Stimulated activated CD4-positive, alpha-beta T cell treated with anti-CD3 and anti-CD28 coated beads, Interleukin-2, amount 100 ng/mL, for 24 hours (primary cell): ENCODE measurements at places on chromosomes 6 and 20.

DNA sequence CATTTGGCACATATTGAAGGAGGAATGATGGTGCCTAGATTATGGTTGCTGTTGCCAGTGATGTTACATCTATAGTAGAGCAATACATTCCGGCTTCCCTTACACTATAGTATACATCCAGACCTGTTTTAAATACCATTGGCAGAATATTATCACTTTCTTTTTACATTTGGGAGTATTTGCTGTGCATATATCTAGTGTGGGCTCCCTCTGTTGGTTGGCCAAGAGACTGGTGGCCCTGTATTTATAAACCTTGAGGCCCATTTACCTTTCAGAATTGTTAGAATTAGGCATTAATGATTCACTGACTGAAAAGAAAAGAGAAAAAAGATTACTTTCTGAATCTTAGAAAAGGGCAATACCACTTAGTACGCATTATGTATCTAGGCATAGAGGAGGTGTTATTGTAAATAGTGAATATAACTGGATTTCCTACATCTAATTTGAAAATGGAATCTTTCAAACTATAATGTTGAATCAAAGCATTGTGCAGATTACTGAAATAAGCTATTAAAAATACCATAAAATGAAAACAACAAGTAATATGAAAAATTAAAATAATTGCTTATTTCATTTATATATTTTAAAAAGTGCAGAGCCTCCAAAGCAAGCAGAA is 628.8 kb upstream of the MAN1A1 start:
- no peak for DNase-seq

DNA sequence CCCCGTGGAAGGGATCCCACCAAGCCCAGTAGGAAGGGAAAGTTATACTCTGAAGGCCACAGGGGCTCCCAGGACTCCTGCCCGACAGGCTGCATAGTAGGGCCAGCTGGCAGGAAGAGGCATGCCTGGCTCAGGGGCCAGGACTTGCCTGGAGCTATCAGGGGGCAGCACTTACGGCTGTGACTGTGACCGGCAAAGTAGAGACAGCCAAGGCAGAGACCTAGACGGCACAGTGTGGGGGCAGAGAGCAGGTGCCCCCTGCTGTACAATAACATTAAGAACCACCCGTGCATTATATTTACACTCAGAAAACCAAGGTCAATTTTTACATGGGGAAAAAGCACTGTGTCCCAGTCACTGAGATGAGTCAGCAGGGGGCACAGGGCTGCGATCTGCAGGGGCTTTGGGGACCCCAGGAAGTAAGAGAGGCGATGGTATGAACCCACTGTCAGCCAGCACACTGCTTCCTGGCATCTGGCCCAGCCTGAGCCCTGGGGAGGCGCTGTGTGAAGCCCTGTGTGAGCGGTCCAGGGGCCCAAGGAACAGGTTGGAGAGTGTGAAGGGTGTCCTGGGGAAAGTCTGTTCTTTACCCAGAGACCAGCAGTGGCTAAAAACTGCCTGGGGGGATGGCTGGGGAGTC is 9.9 kb downstream of the CCDC167 start:
- no peak for DNase-seq

GRCh38 chr6:144683216-144684070 is 398.3 kb downstream of the UTRN start:
- no peak for DNase-seq

GRCh38 chr6:53625315-53625714 is 40.2 kb downstream of the KLHL31 start:
- DNase-seq: no peak

- peak; percentile 47 for DNase-seq
Measured at GRCh38 chr6:2738373-2738979, 12.2 kb downstream of the MYLK4 start.

DNA sequence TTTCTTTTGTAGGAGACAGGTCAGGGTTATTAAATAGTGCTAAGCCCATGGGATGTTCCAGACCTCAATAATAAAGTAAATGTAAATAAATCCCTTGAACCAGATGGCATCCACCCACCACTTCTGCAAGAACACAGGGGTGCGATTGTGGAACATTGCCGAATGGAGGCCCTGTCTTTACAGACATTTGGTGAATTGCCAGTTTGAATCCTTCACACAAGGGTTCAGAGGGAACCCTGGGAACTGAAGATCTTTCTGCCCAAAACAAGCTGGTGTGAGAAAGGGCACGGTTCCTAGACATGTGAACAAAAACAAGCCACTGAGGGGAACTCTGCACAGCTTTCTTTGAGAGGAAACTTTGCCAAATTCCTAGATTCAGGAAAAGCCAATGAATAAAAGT is 30.2 kb upstream of the RNF8 start:
- DNase-seq: no peak

DNA sequence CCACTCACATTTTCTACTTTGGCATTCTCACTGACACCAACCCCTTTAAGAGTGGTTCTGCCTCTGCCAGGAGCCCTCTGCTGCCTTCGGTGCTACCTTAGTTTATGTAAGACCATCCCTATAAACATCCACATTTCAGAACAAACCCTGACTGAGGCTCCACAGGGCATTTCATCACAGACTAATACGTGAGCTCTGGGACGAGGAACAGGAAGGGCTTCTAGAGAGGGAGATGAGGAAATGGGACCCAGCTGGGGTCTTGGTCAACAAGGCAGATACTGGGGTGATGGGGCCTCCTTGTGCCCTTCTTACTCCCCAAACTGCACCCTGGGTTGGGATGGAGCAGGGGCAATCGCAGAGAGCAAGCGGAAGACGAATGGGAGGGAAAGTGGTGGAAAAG is 86.5 kb upstream of the FYN start:
- DNase-seq: no peak

- no peak for DNase-seq
Measured at GRCh38 chr20:39563349-39563748, 601.2 kb downstream of the DHX35 start.

DNA sequence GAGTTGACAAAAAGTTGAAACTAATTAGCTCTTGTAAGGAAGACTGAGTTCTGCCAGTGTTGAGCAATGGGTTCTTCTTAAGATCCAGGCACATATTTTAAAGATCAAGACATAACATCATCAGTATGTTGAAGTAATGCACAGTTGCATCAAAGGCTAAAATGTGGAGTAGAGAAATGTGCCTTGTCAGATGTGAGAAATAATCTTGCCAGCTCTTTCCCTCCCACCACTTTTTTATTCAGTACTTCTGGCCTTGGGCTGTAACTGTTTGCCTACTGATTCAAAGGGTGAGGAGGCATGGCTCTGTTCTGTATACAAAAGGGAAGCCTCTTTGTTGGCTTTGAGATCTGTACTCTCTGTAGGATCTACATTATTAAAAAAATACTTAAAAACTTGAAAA is 13.1 kb downstream of the PKIB start:
- DNase-seq: no peak

GRCh38 chr6:151352410-151353396 is 38.7 kb downstream of the ZBTB2 start:
- no peak for DNase-seq

GRCh38 chr6:85470023-85470410 is 20.1 kb downstream of the NT5E start:
- no peak for DNase-seq

GRCh38 chr6:89680150-89680549 is 41.6 kb upstream of the LYRM2 start:
- no peak for DNase-seq

GRCh38 chr6:73688351-73688750 is 7.7 kb upstream of the CD109 start:
- DNase-seq: no peak

- no peak for DNase-seq
Measured at GRCh38 chr6:33279971-33280511, 3.1 kb downstream of the B3GALT4 start.

DNA sequence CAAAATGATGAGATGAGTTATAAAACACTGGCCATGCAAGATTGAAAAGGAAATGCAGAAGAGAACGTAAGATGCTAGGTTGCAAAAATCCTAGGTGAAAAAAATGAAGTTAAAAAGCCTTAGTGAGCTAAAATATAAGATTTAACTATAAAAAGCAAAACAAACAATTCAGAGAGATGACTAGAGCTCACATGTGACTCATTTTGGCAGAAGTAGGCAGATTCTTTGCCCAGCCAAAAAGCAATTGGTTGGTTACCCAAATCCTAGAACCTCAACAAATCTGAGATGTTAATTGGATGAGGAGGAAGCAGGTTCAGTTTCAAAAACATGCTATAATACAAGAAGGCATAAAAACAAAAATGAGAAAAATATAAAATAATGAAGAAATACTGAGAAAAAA is 249.1 kb downstream of the OGFRL1 start:
- DNase-seq: no peak

- no peak for DNase-seq
Measured at GRCh38 chr6:110556317-110557110, 80.1 kb upstream of the SLC22A16 start.

DNA sequence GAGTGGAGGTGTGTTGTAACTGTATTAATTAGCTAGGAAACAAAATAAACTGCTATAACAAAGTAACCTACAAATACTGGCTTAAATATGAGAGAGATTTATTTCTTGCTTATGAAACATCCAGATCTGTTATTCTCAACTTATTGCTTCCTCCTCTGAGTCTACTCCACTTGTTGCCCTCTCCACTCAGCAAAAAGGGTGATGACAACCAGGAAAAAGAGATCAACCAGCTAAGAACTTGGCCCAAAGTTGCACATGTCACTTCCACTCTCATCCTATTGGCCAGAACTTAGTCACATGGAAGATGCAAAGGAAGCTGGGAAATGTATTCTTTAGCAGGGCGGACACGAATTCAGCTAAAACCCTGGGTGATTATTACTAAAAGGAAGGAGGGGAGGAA is 5.2 kb upstream of the TP53RK start:
- no peak for DNase-seq

DNA sequence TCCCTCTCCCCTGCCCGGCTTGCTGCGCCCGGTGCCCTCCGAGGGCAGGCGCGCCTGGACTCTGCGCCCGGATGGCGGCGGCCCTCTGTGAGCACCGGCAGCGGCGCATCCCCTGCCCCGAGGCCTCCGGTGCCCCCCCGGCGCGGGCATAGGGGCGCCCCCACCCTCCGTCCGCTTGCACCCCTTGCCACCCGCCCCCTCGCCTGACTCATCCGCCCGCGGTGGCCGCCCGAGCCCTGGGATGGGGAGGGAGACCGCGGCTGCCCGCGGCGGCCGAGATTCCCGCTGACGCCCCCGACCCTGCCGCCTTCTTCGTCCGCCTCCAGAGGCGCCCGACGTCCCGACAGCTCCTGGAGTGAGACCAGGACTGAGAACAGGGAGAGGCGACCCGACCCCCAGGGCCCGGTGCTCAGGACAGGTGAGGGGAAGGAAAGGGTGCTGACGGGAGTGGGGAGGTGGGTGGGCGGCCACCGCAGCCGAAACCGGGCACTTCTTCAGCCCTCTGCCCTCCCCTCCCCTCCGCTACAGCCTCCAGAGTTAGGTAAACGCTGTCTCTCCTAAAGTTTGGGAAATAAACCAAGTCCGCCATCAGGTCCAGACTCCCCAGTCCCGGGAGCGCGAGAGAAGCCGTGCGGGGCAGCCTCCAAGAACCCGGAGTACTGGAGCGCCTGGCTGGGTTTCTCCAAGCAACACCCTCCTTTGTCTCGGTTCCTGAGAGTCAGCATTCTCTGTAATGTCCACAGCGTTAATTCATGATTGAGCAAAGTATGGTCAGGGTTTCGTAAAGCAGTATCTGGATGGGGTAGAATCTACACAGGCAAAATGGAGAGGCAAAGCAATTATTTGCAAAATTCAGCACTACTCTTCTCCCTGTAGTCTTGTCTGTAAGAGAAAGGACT is 539 bp downstream of the TMEM200A start:
- peak; percentile 41 for DNase-seq
